ENCODE measurements at places on chromosomes 3 and 15. TPM values are rescaled to one million over a fixed set of nuclear protein-coding genes. Genes with fewer than 3 reads are reported as not detected.

PSTPIP1 gene
- not detected for total RNA-seq

GP9 gene
- not detected for total RNA-seq

WNT5A gene
- 113 TPM for total RNA-seq

PPARG gene
- total RNA-seq, result 0.32 TPM

DNA sequence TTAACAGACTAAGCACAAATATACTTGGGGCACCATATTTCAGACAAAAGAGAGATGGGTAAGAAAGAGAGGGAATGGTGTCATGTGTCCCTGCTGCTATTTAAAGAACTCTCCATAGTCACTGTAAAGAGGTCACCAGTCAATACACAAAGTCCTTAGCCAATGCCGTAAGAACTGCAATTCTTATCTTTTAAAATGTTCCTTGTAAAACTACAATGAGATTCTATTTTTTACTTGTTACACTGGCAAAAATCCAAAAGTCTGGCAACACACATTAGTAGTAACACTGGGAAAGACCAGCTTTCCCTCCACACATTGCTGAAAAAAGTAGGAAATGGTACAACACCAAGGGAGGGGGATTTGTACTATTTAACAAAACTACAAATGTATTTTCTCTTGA, 189.4 kb downstream of the TBC1D5 start:
- DNase-seq, result peak; percentile 50

- DNase-seq, result no peak
Observed at GRCh38 chr15:27805261-27806220, 293.6 kb downstream of the OCA2 start.

- DNase-seq, result no peak
Observed at GRCh38 chr15:42848846-42849245, 71.7 kb downstream of the TTBK2 start.

Measured in cardiac muscle cell (in vitro differentiated cells and primary cell).